Thymus (tissue), 14 donors: ENCODE measurements at places on chromosomes 5 and 9. TPM values are rescaled to one million over a fixed set of nuclear protein-coding genes. Genes with fewer than 3 reads are reported as not detected.

DNA sequence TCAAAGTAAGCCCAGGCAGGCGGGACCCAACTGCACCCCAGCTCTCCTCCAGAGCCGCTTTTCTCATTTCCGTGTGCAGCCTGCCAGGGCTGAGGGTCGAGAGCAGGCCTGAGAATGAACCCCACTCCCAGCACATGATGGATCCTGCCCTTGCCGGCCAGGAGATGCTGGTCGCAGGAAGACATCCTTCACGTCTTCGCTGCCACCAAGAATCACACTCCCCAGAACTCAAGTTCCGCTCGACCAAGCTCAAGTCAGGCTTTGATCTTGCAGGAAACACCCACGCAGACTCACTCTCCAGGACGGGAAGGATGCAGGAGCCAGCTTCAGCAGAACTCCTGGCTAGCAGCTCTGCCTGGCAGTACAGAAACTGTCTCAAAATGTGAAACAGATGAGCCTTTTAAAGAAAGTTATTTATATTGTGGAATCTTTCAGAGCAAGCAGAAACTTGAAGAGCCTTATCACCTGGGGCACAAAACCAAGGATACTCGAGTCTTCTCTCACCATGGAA, 102.4 kb downstream of the ROR2 start:
- no peak for DNase-seq
- H3K27ac ChIP-seq = peak overlapping the region; percentile 33
- H3K4me1 ChIP-seq = peaks cover 9% of the 10 kb centered on the region
- no peak overlapping the region for H3K4me3 ChIP-seq
- no peaks in the 10 kb centered on the region for H3K36me3 ChIP-seq
- H3K27me3 ChIP-seq = peaks cover 9% of the 10 kb centered on the region

DNA sequence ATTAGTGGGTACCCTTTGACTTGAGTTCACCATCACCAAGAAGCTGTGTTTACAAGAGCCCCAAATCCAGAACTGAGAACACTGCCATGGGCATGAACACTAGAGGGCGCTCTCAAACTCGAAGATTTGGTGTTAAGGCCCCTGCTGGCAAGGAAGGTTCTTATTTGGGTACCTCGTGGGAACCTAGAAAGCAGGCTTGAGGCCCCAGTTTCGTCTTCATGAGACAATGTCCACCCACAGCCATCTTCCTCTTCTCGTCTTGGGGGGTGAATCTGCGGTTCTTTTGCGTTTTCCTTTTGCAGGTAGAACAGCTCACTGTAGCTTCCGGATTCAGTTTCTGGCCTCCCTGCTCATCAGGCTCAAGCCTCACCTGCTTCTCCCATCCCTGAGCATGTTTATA, 184.0 kb downstream of the SEMA5A start:
- H3K36me3 ChIP-seq = no peaks in the 10 kb centered on the region
- H3K4me3 ChIP-seq = no peak overlapping the region
- H3K27ac ChIP-seq = no peak overlapping the region
- H3K4me1 ChIP-seq = no peaks in the 10 kb centered on the region
- DNase-seq = peak; percentile 12
- no peaks in the 10 kb centered on the region for H3K27me3 ChIP-seq

DNA sequence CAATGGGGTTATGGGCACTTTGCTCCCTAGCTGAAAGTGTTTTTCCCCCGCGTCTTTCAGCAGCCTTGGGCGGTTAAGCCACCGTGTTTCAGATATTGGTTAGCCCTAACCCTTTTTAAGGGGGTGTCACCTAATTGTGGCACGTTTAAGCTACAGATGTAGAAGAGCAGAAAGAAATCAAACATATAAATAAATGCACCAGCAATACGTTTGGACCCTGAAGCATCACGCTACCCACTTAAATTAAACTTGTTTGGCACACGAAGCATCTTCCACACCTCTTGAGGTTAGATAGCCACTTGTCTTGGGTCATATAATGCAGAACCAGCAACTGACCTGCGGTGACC, 768 bp downstream of the YTHDC2 start:
- H3K4me1 ChIP-seq = peaks cover 4% of the 10 kb centered on the region
- no peak for DNase-seq
- no peaks in the 10 kb centered on the region for H3K36me3 ChIP-seq
- peak overlapping the region; percentile 82 for H3K4me3 ChIP-seq
- peak overlapping the region; percentile 74 for H3K27ac ChIP-seq
- peaks cover 5% of the 10 kb centered on the region for H3K27me3 ChIP-seq

DNA sequence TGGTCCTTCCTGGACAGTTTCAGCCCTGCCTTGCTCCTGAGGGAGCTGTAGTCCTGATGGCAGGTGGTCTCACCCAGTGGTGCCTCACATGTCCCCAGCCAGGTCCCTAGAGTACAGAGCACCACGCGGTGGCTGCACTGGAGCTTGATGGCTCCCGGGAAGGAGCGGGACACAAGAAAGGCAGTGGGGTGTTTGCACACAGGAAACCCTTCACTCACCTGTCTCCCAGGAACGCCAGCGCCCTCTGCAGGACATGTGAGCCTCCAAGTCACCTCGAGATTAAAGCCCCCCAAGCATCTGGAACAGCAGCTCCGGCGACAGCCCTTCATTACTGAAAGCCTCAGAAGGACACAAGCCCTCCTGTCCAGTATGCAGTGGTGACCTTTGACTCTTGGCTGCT, 19.9 kb upstream of the TMEM250 start:
- no peak overlapping the region for H3K4me3 ChIP-seq
- no peak for DNase-seq
- H3K4me1 ChIP-seq = no peaks in the 10 kb centered on the region
- H3K27me3 ChIP-seq = peaks cover 50% of the 10 kb centered on the region
- H3K36me3 ChIP-seq = no peaks in the 10 kb centered on the region
- H3K27ac ChIP-seq = no peak overlapping the region

DNA sequence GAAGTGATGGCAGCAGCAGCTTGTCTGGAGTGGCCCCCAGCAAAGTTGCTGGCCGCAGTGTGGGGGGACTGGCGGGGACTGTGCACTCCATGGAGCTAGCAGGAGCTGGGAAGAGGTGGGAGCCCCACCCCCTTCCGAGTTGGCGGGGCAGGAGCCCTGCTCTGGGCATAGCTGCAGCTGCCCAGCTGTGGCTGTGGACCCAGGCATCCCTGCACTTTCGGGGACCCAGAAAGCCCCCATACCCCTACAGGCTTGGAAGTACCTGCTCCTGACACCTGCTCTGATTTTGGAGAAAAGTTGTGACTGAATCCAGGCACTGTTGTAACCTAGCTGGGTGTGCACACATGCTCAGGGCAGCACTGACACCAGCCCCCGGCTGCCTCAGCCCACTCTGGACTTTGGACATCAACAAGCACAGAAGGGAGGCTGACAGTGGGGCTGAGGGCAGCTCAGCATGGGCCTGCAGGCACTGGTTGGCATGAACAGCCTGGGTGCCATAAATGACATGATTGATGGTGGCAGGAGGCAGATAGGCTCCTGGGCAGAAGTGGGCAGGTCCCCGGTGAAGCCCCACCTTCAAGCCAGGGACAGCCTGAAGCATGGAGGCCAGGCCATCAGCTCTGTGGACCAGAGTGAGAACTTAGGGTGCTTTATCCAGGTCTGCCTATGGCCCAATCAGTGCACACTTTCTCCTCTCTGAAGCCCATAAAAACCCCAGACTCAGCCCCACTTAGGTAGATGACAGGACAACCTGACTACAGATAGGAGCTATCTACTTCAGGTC, 12.6 kb downstream of the LMBRD2 start:
- DNase-seq = no peak
- no peaks in the 10 kb centered on the region for H3K27me3 ChIP-seq
- no peak overlapping the region for H3K27ac ChIP-seq
- no peak overlapping the region for H3K4me3 ChIP-seq
- H3K36me3 ChIP-seq = peaks cover 21% of the 10 kb centered on the region

GRCh38 chr5:129461711-129462332, 1.7 kb downstream of the ADAMTS19 start:
- no peak for DNase-seq
- H3K36me3 ChIP-seq = no peaks in the 10 kb centered on the region
- no peak overlapping the region for H3K4me3 ChIP-seq
- peaks cover 48% of the 10 kb centered on the region for H3K27me3 ChIP-seq
- H3K27ac ChIP-seq = no peak overlapping the region

GRCh38 chr5:124919076-124919475, 172.6 kb upstream of the ZNF608 start:
- no peak overlapping the region for H3K27ac ChIP-seq
- no peak overlapping the region for H3K4me3 ChIP-seq
- no peaks in the 10 kb centered on the region for H3K36me3 ChIP-seq
- H3K4me1 ChIP-seq = no peaks in the 10 kb centered on the region

DNA sequence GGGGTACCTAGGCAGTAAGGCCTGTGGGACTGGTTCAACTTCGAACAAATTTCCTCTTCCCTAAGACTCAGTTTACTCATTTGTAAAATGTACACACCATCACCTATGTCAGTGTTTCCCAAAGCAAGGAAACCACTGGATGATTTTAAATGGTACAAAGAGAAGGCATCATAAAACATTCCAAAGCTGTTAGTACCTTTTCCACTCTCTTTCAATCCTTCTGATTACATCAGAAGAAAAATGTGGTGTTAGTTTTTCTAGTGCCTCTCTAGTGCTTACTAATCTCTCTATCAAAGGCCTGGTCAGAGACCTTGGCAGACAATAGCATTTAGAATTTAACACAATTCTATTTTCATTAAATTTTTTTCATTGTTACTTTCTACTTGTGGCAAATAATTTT, 18.1 kb downstream of the NR6A1 start:
- no peak overlapping the region for H3K27ac ChIP-seq
- DNase-seq = no peak
- no peak overlapping the region for H3K4me3 ChIP-seq
- H3K27me3 ChIP-seq = peaks cover 3% of the 10 kb centered on the region

- no peaks in the 10 kb centered on the region for H3K4me1 ChIP-seq
- no peak for DNase-seq
- no peak overlapping the region for H3K27ac ChIP-seq
- H3K4me3 ChIP-seq = no peak overlapping the region
These were observed 519.0 kb upstream of the DAB2 start for GRCh38 chr5:39943811-39944210.

- no peak overlapping the region for H3K4me3 ChIP-seq
- H3K27me3 ChIP-seq = no peaks in the 10 kb centered on the region
- no peaks in the 10 kb centered on the region for H3K36me3 ChIP-seq
- no peak for DNase-seq
- H3K4me1 ChIP-seq = no peaks in the 10 kb centered on the region
These were observed 213.4 kb downstream of the ATPSCKMT start for GRCh38 chr5:10036136-10036815.

DNA sequence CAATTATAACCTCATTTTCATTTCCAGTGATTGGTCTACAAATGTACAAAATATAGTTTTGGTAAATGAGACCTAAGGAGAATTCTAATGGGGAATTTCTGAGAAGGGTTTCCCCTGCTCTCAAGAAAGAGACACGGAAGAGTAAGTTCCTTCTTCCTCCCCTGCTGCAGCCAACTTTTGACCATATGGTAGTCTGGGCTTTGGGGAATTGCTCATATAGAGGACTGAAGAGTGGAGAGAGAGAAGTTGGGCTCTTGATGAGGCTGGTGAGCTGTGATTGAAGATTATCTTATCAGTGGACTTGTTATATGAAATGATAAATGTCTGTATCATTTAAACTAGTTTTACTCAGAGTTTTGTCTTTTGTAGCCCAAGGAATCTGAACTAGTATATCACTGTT, 4.3 kb upstream of the LNPEP start:
- no peak overlapping the region for H3K27ac ChIP-seq
- H3K36me3 ChIP-seq = no peaks in the 10 kb centered on the region
- peaks cover 11% of the 10 kb centered on the region for H3K4me1 ChIP-seq
- DNase-seq = no peak
- H3K4me3 ChIP-seq = no peak overlapping the region
- H3K27me3 ChIP-seq = no peaks in the 10 kb centered on the region

GRCh38 chr5:151053796-151054462, 26.9 kb downstream of the TNIP1 start:
- no peak for DNase-seq
- H3K27ac ChIP-seq = no peak overlapping the region
- H3K36me3 ChIP-seq = peaks cover 72% of the 10 kb centered on the region

DNA sequence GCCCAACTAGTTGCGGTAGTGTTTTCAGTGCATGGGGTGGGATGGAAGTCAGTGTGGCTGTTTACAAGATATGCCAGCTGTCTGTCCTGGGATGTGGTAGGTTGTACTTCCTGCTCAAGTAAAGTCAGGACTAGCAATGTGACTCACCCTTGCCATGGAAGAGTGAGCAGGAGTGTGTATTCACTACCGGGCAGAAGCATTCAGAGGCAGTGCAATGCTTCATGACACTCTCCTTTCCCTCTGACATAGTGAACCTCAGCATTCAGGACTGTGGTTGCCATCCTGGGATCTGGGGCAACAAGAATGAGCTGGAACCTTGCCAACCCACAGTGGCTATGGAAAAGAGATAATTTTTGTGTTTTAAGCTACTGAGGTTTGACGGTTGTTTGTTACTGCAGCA, 68.9 kb downstream of the BOD1 start:
- no peak overlapping the region for H3K27ac ChIP-seq
- no peaks in the 10 kb centered on the region for H3K36me3 ChIP-seq
- H3K4me3 ChIP-seq = no peak overlapping the region
- H3K27me3 ChIP-seq = no peaks in the 10 kb centered on the region

GRCh38 chr9:126346031-126346430, 19.4 kb downstream of the MVB12B start:
- no peak overlapping the region for H3K4me3 ChIP-seq
- H3K4me1 ChIP-seq = peaks cover 4% of the 10 kb centered on the region
- H3K36me3 ChIP-seq = peaks cover 28% of the 10 kb centered on the region
- no peak overlapping the region for H3K27ac ChIP-seq

DNA sequence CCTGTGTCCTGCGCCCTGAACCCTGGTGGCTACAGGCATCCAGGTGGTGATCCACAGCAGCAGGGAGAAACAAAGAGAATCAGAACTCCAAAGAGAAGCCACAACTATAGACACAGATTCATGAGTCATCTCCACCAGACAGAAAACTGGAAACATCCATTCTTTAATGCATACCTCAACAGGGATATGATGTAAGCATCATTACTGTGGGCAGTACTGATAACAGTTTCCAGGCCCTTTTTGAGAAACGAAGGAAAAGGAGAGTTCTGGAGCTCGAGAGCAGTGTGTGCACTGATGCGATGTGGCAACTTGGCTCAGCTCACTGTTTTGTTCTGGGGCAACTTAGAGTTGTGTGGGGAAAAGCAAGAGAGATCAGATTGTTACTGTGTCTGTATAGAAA, 215.6 kb upstream of the ADAMTS16 start:
- no peaks in the 10 kb centered on the region for H3K4me1 ChIP-seq
- H3K36me3 ChIP-seq = no peaks in the 10 kb centered on the region
- no peak for DNase-seq
- no peak overlapping the region for H3K27ac ChIP-seq
- no peaks in the 10 kb centered on the region for H3K27me3 ChIP-seq
- no peak overlapping the region for H3K4me3 ChIP-seq

Gene ZFP37
- 2.5 TPM for total RNA-seq

Gene NCS1
- total RNA-seq = 5.4 TPM

Gene COL23A1
- total RNA-seq = 1.5 TPM

Gene ELAVL2
- total RNA-seq = 0.33 TPM
